ENCODE measurements at places on chromosomes 3 and 15.

GRCh38 chr3:149215515-149215914 is 6.1 kb downstream of the CP start:
- no peak for DNase-seq

DNA sequence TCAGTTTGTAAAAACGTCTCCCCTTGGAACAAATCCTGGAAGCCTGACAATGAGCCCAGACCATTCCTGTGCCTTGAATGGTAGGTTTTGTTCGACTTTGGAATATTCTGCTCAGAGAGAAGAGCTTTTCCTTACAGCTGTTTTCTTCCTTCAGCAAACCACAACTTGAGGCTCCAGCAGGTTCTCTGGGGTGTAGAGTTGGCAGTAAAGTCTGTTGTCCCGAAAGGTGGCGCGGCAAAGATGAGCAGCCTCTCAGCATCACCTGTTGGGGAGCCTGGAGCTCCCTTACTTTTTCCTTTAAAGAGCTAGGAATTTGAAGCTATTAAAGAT is 65.4 kb downstream of the BOC start:
- no peak for DNase-seq

- DNase-seq = no peak
Measured at GRCh38 chr3:48563382-48563918, at the start of gene UCN2. Gene UCN2, minus strand, starts transcription at chr3:48563781. Its CDS starts 657 bp downstream, at chr3:48563124.

DNA sequence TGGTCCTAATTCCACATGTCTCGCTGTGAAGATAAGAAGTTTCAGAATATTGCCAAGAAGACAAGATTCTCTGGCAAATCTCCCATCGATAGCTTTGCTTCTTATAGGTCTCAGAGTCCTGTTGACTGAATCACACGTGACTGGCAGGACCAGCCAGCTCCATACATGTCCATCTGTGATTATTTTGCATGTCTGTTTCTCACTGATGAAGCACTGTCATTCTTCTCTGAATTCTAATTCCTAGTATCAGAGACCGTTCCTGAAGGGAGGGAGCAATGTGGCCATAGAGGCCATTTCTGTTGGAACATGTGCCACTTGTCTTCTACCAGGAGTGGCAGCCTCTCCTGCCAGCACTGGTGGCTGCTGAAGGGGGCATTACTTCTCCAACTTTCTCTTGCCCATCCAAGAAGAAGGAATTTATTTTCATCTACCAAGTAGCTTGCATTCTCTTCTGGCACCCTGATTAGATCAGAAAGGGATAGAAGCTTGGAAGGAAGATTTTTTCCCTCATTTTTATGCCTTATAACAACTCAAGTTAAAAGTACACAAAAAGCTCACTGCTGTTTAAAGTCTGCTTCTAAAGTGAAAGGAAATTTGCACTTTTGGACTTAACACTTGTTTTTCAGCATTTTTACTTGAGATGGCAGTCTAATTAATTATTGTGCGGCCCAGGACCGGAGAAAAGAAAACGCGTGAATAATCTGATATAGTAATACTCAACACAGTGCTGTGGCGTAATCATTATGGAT is 115.8 kb downstream of the IQCH start:
- DNase-seq = no peak

DNA sequence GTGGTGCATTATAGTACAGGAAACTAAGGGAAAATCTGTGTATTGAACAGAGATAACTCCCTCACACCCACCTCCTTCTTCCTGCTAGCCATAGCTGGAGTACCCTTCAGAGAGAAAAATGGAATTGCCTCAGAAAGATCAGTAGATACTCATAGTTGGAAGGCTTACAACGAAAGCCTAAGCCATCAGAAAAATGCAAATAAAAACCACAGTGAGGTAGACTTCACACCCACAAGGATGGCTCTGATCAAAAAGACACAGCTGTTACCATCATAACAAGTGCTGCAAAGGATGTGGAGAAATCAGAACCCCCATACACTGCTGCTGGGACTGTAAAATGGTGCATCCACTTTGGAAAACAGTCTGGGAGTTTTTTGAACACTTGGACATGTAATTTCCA is 7.4 kb upstream of the DLG1 start:
- no peak for DNase-seq

DNA sequence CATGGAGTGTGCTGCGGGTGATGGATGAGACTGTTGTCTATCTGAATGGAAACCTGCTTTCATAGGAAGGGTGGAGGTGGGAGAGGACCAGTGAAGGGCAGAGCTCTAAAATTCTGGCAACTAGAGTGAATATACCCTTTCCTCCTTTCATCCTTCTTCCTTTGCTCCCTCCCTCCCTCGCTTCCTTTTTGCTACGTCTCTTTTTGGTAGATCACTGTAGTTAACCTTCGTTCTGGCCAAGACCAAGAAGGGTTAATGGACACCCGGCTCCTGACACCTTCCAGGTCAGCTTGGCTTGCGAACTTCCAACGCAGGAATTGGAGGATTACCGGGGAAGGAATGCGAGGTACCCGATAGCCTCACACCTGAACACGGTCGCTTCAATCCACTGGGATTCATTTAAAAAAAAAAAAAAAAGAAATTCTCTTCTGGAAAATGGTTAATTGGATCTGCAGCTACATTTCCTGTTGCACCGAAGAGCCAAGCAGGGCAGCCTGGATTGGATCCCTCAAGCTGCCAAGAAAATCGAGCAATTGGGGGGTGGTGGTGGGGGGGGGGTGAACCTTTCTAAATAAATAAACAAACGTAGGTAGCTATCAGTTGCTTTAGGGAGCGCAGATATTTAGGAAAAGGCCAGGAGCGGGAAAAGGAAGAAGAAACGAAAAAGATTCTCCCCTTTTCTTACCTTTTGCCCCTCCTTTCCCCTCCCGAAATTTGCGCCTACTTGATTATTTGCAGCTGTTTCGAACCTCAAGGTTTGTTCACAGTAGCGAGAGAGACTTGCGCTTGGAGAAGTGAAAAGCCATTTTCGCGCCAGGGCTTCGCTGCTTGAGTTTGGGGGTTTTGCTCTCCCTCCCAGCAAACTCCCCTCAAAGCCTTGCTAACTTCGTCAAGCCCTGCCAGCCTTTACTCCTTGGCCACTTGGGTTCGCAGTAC is 9.5 kb upstream of the NR2F2 start:
- DNase-seq = no peak

GRCh38 chr3:37383323-37383722 is 208.9 kb upstream of the LRRFIP2 start:
- no peak for DNase-seq

DNA sequence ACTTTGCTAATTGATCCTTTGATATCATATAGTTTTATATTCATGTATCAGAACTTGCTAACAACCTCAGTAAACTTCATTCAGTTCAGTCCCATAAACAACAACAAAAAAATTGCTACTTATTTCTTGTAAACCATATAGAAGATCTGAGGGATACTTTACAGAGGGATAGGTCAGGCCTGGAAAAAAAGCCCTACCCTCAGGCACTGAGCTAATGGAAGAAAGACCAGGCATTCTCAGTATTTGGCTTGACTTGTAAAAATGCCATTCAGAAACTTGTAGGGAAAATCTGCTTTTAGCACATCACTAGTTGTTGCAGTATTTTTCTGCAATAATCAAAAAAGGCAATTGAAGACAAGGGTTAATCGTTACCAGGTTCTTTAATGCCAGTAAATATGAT is 33.1 kb downstream of the ARMC8 start:
- DNase-seq = no peak

- no peak for DNase-seq
Measured at GRCh38 chr15:26644948-26645347, 127.9 kb downstream of the GABRB3 start.

- DNase-seq = no peak
Measured at GRCh38 chr3:160808838-160809237, 52.8 kb downstream of the PPM1L start.

GRCh38 chr3:34483311-34483887 is 685.0 kb downstream of the PDCD6IP start:
- DNase-seq = no peak

- no peak for DNase-seq
Measured at GRCh38 chr3:127457546-127458145, 132.9 kb downstream of the TPRA1 start.

DNA sequence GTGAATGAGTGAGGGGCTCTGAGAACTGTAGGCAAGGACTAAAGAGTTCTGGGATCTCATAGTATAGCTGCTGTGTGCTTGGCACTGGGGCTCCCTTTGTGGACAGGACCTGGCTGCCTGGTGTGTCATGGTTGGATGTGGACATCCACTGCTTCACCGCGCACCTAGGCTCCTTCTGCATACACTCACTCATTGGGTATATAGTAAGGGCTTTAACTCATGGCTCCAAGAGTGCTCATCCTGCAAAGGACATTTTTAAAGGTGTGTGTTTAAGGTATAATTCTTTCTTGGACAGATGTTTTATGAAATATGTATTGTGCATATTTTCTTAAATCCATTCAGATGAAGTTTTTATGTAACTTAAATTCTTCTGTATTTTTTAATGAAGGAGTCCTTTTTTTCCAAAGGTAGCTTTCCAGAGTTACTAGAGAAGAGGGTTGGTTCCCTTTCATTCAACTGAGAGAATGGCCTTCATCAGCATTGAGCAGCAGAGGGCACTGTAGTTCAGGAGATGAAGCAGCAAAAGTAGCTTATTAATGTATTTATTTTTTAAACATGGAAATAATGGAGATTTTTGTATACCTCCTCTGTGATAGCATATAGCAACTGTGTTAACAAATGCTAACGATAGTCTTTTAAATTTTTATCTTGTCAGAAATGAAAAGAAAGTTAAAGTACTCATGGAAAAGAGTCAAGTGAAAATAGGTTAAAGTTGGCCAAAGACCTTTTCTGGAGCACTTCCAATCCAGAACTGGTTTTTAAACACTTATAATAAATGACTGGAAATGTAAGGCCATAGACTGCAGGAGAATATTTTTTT is 25.2 kb downstream of the OXNAD1 start:
- no peak for DNase-seq

- no peak for DNase-seq
Measured at GRCh38 chr3:123395235-123395634, 53.7 kb downstream of the ADCY5 start.

DNA sequence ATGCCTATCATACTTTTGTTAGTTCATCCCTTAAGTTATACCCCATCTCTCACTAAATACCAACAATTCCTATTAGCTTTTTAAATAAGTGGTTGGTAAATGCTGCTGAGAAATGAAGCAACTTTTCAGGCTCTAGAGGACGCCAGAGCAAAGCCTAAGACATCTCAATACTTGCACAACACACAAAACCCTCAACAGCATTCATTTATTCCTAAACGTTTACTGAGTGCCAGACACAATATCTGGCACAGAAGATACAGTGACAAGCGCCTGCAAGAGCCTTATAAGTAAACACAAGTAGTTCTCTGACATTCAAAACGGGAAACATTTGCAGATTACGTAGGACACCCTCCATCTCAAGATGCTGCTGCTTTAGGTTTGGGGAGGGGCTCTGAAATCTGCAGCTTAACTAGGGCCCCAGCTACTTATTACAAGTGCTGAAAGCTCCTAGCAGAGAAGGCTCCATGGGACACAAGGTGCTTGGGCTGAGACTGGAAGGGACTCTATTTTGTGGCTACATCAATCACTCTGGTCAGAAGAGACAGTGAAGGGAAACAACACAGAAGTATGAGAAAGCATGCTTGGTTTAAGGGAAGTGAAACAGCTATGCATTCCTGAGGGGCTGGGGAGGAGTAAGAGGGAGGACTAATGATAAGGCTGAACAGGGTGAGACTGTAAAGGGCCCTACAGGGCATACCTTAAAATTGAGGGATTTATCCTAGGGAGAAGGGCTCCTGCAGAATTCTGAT is 311.3 kb downstream of the PLCL2 start:
- no peak for DNase-seq

GRCh38 chr15:48858401-48858800 is 19.5 kb upstream of the EID1 start:
- no peak for DNase-seq

DNA sequence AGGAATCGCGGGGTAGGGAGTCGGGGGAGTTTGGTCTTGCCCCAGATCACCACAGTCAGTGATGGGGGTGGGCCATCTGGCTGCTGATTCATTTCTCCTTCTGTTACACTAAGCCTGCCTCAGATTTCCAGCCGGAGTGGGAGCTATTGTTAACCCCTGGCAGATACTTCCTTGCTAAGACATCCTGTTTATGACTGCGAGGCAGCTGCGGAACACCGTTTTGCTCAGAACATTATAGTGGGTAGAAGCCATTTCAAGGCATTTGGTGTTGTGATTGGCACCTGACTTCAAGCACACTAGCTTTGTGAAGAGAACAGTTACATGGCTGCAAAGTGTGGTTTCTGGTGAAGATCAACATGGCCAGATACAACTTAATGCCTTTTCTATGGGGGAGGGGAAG is 73.8 kb downstream of the FLNB start:
- no peak for DNase-seq

DNA sequence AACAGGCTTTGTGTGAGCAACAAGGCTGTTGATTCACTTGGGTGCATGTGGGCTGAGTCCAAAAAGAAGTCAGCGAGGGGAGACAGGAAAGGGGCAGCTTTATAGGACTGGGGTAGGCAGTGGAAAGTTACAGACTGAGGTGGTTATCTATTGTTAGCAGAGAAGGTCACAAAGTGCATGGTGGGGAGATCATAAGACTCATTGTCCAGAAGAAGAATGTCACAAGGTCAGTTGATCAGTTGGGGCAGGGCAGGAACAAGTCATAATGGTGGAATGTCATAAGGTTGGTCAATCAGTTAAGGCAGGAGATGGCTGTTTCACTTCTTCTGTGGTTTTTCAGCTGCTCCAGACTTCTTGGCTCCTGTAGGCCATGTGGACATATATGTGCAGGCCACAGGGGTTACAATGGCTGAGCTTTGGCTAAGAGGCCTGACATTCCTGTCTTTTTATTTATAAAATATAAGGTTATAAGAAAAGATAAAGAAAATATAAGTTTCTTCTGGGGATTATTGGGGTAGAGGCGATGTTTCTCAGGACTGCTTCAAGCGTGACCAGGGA is 69.5 kb upstream of the SNTN start:
- DNase-seq = no peak

DNA sequence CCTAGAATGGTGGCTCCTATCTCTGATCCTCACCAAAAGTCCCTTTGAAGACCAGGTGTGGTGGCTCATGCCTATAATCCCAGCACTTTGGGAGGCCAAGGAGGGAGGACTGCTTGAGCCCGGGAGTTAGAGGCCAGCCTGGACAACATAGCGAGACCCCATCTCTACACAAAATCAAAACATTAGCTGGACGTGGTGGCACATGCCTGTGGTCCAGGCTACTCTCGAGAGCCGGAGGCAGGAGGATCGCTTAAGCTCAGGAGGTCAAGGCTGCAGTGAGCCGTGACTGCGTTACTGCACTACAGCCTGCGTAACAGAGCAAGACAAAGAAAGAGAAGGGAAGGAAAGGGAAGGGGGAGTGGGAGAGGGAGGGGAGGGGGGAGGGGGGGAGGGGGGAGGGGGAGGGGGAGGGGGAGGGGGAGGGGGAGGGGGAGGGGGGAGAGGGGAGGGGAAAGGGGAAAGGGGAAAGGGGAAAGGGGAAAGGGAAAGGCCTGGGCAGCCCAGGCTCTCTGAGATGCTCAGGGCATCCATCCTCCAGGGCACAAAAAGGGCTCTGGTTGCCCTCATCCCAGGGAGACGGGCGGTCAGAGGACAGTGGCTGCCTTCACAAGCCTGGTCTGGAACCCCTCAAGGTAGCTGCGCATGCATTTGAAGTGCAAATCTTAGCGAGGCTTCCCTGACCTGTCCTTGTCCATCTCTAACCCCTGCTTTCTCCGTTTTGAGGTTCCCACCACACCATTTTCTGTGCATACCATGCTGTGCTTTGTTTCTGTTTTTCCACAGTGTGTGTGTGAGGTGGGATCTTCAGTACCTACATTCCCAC is 76.1 kb downstream of the LDHAL6B start:
- DNase-seq = no peak

Data from tibial nerve (tissue), 4 donors.